Activated T-helper 2 cell treated with anti-CD3 and anti-CD28 coated beads, Interferon-gamma antibody, Interleukin-2, Interleukin-4, amounts not matched to agents 10 μg/mL and 5 μg/mL and 100 μg/mL, durations not matched to agents 14 hours and 24 hours and 36 hours (primary cell): ENCODE measurements at places on chromosomes 7 and 10.

GRCh38 chr10:31578181-31578852, 259.3 kb downstream of the ZEB1 start:
- no peaks in the 10 kb centered on the region for H3K36me3 ChIP-seq
- DNase-seq, result no peak
- H3K27ac ChIP-seq, result no peak overlapping the region

GRCh38 chr7:96645084-96645483, 64.6 kb downstream of the SEM1 start:
- H3K27ac ChIP-seq, result no peak overlapping the region
- H3K27me3 ChIP-seq, result peaks cover 4% of the 10 kb centered on the region
- H3K36me3 ChIP-seq, result no peaks in the 10 kb centered on the region
- no peak for DNase-seq
- H3K4me1 ChIP-seq, result no peaks in the 10 kb centered on the region

- no peak for DNase-seq
- H3K36me3 ChIP-seq, result no peaks in the 10 kb centered on the region
- H3K27me3 ChIP-seq, result peaks cover 40% of the 10 kb centered on the region
Measured at GRCh38 chr10:91636892-91637291, 4.0 kb upstream of the PPP1R3C start.

DNA sequence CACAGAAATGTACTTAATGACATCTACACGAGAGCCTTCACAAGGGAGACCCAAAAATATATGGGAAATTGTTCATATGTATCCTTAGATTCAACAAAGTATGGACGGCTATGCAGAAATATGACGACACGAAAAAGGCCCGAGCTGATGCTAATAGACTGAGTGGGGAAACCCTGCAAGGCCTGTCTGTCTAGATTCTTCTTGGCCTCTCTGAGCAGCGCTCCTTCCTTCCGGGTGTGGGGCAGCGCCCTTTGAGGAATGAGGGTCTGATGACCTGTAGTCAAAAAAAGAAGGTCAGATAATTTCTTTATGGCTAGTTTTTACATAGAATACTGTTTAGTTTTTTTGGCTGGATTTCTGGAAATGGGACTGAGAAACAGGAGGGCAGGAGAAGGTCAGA, 192.8 kb upstream of the AKR1E2 start:
- H3K4me1 ChIP-seq, result no peaks in the 10 kb centered on the region
- no peak overlapping the region for H3K27ac ChIP-seq
- no peaks in the 10 kb centered on the region for H3K36me3 ChIP-seq

- H3K27me3 ChIP-seq, result no peaks in the 10 kb centered on the region
- H3K27ac ChIP-seq, result no peak overlapping the region
- H3K4me3 ChIP-seq, result no peak overlapping the region
- DNase-seq, result no peak
Measured at GRCh38 chr7:103712991-103713778, 267.2 kb upstream of the SLC26A5 start.

DNA sequence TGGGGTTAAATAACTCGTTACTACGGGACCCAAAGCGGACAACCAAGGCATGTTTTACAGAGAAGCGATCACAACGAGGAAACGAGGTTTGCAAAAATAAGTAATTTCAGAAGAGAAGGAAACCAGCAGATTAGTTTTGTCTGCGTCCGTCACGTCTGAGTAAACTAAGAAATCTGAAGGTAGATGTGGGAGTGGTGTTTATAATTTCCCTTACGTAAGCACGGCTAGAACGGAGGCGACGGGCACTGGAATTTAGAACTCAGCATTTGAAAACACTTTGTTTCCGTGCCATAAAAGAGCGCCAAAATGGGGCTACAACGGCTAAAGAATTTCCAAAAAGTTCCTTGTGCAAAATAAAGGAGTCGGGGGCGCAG, 718 bp upstream of the UMAD1 start:
- peak overlapping the region; percentile 99 for H3K27ac ChIP-seq
- peaks cover 31% of the 10 kb centered on the region for H3K4me1 ChIP-seq
- H3K36me3 ChIP-seq, result peaks cover 62% of the 10 kb centered on the region
- DNase-seq, result peak; percentile 37
- no peaks in the 10 kb centered on the region for H3K27me3 ChIP-seq

DNA sequence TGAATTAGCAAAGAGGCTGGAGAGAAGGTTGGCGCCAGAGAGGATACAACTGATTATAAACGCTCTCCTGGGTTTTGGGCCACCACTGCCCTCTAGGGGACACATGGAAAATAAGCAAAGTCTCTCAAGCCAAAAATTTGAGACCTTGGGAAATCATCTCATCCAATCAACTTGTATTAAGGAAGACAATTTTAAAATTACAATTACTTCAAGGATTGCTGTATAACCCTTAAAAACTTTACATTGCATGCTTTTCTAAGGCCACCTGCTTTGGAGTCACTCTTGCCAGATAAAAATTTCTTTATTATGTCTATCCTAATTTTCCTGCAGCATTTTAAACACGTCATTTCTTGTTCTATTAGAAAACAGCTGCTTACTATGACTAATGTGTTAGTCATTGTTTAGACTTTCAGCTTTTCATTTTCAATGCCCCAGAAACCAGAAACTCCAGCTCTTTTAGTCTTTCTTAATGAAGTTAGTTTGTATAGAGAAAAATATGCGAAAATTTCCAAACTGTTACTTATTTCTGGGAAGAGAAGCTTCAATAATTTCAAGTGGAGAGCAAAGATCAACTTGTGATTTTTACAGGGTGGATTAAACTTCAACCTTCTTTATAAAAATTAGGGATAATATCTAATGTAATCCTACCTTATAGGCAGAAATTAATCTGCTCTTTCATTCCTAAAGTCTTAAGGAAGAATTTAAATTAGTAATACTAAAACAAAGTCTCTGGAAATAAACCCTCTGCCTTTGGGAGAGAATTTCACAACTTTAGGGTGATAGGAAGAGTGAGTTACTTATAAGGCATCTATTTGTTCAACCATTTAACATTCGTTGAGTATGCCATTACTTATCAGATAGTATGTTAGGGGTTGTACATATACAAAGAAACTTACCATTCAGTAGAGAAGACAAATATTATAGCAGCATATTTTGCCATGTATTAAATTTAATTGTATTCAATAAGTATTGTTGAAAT, 20.6 kb upstream of the RHOBTB1 start:
- H3K27ac ChIP-seq, result no peak overlapping the region
- no peaks in the 10 kb centered on the region for H3K36me3 ChIP-seq
- peaks cover 26% of the 10 kb centered on the region for H3K4me1 ChIP-seq
- H3K4me3 ChIP-seq, result no peak overlapping the region
- peaks cover 36% of the 10 kb centered on the region for H3K27me3 ChIP-seq
- DNase-seq, result peak; percentile 19

- H3K27ac ChIP-seq, result no peak overlapping the region
- H3K36me3 ChIP-seq, result no peaks in the 10 kb centered on the region
- H3K4me1 ChIP-seq, result no peaks in the 10 kb centered on the region
- H3K4me3 ChIP-seq, result no peak overlapping the region
Measured at GRCh38 chr10:3330663-3331062, 158.1 kb upstream of the PITRM1 start.

DNA sequence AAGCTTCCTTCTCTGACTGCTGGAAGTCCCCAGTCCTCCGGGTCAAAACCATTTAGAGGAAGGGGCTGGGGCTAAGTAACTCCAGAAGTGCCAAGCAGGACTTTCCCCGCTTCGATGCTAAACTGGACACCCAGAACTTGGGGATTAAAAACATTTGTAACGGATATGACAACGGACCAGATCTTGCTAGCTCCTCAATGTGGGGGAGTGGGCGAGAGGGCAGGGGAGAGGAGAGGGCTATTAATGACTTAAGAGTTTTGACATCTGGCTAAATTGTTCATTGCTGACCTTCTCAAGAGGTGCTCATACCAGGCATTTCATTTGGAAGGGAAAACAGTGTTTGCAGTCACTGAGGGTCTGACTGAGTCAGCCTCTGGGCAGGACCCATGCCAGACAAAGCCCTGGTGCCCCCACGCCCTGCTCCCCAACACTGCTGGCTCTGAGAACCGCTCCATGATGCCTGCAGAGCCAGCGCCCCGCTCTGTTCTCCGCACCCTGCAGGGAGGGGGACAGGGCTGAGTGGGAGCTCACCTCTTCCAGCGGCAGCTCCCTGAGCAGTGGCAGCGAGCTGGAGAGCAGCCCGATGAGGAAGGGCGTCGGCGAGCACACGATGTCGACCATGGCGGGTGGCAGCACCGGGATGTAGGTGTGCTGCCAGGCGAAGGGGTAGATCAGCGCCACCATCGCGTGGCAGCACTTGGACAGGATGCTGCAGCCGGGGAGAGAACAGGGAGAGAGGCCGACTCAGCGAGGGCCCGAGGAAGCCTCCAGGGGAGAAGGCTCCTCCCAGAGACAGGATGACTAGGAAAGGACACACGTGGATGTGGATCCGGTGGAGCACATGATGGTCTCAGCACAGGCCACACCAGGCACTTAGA, 47.7 kb upstream of the MKRN1 start:
- no peak for DNase-seq
- H3K4me1 ChIP-seq, result peaks cover 6% of the 10 kb centered on the region
- no peak overlapping the region for H3K4me3 ChIP-seq
- H3K36me3 ChIP-seq, result no peaks in the 10 kb centered on the region

DNA sequence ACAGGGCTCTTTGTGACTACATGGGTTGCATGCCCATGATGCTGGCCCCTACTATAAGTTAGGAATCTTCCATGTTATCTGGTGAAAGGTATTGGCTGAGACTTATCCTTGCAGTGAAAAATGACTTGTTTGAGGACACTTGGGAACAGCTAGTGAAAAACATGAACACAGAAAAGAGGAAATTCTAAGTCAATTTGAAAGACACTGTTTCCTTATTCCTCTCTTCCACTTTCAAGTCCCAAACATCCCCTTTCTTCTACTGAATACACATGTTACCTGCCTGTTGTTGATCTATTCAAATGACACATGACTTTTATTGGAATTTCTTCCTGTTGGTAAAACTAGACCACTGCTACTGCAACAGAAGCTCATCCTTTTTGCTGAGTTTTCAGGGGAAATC, 29.5 kb upstream of the PRKCQ start:
- no peak overlapping the region for H3K4me3 ChIP-seq
- peaks cover 70% of the 10 kb centered on the region for H3K4me1 ChIP-seq

DNA sequence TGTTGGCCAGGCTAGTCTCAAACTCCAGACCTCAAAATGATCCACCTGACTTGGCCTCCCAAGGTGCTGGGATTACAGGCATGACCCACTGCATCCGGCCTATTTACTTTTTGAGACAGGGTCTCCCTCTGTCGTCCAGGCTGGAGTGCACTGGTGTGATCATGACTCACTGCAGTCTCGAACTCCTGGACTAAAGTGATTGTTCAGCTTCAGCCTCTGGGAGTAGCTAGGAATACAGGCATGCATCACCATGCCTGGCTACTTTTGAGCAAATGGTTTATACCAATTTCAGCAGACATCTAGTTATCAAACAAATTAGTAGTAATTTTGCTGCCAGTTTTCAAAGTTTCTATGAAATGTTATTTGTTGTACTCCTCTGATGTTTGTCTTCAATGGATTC, 2.2 kb upstream of the WAC start:
- no peaks in the 10 kb centered on the region for H3K27me3 ChIP-seq
- no peak overlapping the region for H3K27ac ChIP-seq
- no peak for DNase-seq
- H3K36me3 ChIP-seq, result peaks cover 66% of the 10 kb centered on the region
- H3K4me3 ChIP-seq, result peak overlapping the region; percentile 92
- peaks cover 34% of the 10 kb centered on the region for H3K4me1 ChIP-seq

DNA sequence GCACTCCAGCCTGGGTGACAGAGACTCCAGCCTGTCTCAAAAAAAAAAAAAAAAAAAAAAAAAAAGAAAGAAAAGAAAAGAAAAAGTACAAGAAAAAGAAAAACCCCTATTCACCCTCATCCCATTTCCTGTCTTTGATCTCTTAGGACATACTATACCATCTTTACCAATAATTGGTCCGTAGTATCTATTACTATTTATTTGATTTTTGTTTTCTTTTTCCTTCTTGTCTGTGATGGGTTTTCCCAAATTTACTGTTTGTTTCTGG, 41.6 kb downstream of the PDIA4 start:
- H3K4me3 ChIP-seq, result peak overlapping the region; percentile 62
- peaks cover 38% of the 10 kb centered on the region for H3K4me1 ChIP-seq
- DNase-seq, result no peak
- H3K27me3 ChIP-seq, result peaks cover 2% of the 10 kb centered on the region

DNA sequence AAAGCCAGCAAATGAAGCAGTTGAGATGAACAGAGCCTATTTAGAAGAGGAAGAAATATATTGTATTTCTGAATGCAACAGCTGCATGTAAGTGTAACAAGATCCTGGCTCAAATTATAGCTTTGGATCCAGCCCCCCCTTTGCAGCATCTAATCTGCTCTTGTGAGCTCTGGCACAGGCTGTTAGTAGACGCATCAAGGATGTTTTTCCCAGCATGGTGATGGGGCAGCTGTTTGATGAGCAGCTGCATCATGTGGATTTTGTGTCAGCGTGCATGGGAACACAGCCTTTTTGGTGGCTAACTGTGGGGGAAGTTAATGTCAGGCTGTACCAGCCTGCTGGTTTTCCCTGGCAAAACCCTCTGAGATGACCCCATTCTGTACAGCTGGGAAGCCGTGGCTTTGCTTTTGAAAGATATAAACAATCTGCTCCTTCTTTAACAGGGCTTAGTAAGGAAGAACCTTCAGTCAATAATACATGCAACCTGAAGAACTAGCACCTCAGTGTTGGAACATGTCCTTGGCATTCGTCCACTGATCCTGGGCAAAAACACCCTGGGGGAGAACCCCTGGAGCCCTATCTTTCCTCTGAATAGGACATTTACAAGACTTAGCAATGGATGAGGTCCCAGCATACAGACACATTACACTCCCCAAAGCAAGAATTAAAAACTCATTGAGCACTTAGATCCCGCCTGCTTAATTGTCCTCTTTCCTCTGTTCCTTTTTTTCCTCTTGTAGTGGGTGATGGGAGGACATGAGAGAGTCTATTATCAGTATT, 70.6 kb downstream of the NPS start:
- H3K27ac ChIP-seq, result no peak overlapping the region
- H3K27me3 ChIP-seq, result no peaks in the 10 kb centered on the region
- no peak overlapping the region for H3K4me3 ChIP-seq

DNA sequence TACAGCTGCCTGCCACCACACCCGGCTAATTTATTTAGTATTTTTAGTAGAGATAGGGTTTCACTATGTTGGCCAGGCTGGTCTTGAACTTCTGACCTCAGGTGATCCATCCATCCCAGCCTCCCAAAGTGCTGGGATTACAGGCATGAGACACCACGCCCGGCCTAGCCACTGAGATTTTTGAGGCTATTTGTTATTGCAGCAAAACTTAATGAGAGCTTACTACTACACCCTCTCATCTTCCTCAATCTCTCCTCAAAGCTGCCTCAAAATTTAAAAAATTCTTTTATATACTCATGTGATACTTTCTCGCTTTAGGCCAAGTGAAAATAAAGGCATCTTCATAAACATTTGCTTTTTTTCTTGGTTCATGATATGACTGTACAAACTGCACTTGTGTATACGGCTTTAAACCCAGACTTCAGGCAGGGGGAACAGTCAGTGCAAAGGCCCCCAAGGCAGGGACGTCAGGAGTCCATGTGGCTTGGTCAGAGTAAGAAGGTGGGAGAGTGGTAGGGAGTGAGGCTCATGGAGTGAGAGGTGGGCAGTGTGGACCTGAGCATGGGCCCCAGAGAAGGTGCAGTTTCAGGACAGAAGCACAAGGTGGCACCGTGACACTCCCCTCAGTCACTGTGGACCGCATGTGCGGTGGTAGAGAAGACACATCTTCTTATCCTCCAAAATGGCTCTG, 55.5 kb downstream of the SYPL1 start:
- peaks cover 14% of the 10 kb centered on the region for H3K27me3 ChIP-seq
- H3K27ac ChIP-seq, result no peak overlapping the region
- peak; percentile 57 for DNase-seq
- no peak overlapping the region for H3K4me3 ChIP-seq
- peaks cover 19% of the 10 kb centered on the region for H3K4me1 ChIP-seq
